Stimulated activated CD4-positive, alpha-beta T cell treated with anti-CD3 and anti-CD28 coated beads, TNF-alpha, amount 100 ng/mL, for 1 hour (primary cell): ENCODE measurements at places on chromosomes 4 and X.

- DNase-seq, result no peak
Measured at GRCh38 chr4:22730021-22730420, 37.3 kb downstream of the GBA3 start.

GRCh38 chr4:4590546-4590945 is 48.7 kb upstream of the STX18 start:
- no peak for DNase-seq

DNA sequence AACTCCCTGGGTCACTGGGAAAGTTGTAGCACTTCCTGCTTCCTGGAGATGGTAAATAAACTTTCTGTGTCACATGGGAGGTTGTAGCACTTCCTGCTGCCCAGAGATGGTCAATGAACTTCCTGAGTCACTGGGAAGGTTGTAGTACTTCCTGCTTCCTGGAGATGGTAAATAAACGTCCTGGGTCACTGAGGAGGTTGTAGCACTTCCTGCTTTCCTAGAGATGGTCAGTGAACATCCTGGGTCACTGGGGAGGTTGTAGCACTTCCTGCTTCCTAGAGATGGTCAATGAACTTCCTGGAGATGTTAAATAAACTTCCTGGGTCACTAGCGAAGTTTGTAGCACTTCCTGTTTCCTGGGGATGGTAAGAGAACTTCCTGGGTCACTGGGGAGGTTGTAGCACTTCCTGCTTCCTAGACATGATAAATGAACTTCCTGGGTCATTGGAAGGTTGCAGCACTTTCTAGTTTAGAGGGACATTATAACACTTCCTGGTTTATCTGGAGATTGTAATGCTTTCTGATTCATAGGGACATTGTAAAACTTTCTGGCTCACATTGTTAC is 62.3 kb upstream of the CD99 start:
- DNase-seq, result no peak

GRCh38 chr4:172631832-172632231 is 536.8 kb upstream of the GALNT7 start:
- DNase-seq, result no peak

DNA sequence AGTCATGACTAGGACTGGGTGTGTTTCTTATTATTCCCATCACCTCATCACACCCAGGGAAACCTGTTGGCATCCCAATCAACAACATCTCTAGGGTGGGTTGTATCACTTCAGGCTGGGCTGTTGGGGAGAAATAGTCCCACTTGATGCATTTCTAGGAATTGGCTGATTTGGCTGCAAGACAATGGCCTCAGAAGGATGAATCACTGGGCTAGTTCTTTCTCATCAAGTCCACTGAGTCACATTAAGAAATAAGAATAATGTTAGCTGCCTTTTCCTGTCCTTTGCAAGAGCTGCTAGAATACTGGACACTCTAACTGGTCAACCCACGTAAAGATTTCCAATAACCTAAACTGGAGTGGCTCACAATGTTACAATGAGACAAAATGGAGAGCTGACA is 104.2 kb downstream of the CHRDL1 start:
- no peak for DNase-seq

GRCh38 chr4:181959121-181959520 is 284.1 kb upstream of the TENM3 start:
- no peak for DNase-seq

DNA sequence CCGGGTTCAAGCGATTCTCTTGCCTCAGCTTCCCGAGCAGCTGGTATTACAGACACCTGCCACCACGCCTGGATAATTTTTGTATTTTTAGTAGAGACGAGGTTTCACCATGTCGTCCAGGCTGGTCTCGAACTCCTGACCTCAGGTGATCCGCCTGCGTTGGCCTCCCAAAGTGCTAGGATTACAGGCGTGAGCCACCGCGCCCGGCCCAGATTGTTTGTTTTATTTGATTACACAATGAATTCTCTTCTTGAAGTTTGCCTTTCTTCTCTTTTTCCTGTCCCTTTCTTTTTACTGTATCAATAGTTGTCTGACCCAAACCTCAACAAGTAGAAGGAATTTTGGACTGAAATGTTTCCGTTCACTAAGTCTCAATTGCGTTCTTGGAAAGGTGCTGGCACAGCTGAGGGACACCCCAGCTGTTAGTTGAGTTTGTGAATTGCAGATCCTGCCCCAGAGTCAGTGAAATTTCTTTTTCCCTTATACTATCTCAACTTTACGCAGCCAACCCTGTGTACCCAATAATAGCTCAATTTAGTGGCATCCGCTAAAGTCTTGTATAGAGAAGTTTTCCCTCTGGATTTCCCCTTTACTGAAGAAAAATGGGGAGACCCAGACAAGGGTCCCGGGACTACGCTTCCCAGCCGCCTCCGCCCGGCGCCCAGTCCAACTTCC is 639 bp upstream of the MTM1 start:
- DNase-seq, result no peak

- DNase-seq, result no peak
Measured at GRCh38 chrX:41014776-41015360, 70.4 kb upstream of the USP9X start.

DNA sequence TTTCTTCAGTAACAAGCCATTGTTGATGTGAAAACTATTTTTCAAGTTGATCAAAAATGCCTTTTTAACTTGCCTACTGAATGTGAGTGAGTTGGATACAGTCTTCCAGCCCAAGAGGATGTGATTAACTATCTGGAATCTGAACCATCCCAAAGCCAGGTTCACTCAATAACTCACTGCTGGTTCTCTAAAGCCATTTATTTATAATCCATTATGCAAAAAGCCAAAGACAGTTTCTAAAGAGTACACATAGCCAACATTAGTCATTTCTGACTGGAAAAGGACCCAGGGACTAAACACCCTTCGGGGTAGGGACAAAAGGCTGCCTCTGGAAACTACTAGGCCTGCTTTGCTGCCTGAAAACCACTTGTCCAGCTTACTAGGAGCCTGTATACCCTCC is 109.6 kb downstream of the SHROOM4 start:
- no peak for DNase-seq

DNA sequence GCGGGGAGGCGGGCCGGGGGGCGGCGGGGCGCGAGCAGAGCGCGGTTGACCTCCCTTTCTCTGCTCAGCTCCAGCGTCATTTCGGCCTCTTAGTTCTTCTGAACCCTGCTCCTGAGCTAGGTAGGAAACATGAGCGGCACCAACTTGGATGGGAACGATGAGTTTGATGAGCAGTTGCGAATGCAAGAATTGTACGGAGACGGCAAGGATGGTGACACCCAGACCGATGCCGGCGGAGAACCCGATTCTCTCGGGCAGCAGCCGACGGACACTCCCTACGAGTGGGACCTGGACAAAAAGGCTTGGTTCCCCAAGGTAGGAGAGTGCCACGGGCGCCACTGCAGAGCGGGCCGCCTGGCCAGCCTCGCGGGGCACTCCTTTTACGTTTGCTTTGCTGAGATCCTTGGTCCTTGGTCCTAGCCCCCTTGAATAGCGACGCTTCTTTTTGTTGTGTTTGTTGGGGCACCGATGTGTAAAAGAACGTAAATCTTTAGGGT is at the start of gene HTATSF1:
Gene HTATSF1, plus strand, starts transcription at position 37 of the 497 bp plus-strand sequence. Its CDS starts 93 bp downstream, at position 130.
- no peak for DNase-seq

DNA sequence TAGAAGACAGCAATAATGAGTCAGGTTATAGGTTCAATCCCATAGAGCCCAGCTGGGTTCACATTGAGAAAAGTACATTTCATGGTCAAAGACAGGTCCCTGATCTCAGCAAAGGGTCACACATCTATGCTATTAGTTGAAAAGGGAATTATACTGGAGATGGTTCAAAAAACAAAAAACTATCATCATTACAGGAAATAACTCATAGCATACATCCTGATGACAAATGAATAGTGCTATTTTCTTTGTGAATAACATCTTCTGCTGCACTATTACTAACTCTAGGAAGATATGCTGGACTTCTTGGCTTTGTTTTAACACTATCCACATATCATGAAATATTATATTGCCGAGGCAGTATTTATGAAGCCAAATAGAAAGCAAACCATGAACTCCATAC is 202.5 kb upstream of the MAB21L2 start:
- no peak for DNase-seq

- DNase-seq, result no peak
Measured at GRCh38 chr4:61532336-61533000, 332.3 kb downstream of the ADGRL3 start.
